ENCODE measurements at places on chromosomes 2 and 18. TPM values are rescaled to one million over a fixed set of nuclear protein-coding genes. Genes with fewer than 3 reads are reported as not detected.

The SLC23A3 gene
- not detected for total RNA-seq

The CNTNAP5 gene
- total RNA-seq = not detected

The ANKRD30BL gene
- total RNA-seq = 11.2 TPM

The GCG gene
- not detected for total RNA-seq

The CRYGD gene
- total RNA-seq = not detected

The PLEKHH2 gene
- total RNA-seq = 124 TPM

The EVX2 gene
- not detected for total RNA-seq

The POTEI gene
- total RNA-seq = 0.35 TPM

The MAP3K19 gene
- total RNA-seq = 3.8 TPM

The FASTKD2 gene
- total RNA-seq = 34.4 TPM

DNA sequence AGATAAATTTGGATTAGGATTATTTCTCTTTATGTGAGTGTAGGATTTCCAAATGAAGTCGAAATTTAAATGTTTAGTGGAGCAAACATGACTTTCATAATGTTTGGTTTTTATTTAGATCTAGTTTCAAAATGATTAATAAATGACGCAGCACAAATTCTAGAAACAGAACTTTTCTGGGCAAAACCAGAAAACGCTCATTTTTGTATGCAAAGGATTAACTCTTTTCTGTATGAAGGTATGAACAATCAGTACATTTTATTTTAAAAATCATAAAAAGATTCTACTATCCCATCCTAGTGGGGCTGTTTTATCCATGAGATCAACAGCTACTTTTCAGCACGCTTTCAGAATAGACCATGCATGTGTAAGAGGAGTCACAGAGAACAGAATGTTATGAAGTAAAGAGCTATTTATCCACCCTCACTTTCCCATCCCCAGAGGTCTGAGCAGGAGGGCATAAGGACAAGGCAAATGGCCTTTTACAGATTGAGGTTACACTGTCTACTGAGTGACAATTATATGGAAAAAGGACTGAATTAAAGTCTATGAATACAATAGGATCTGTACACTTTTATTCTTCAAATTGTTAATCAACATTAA is 270.8 kb downstream of the ZEB2 start:
- no peak for DNase-seq
- H3K36me3 ChIP-seq = no peaks in the 10 kb centered on the region
- H3K4me3 ChIP-seq = no peak overlapping the region
- H3K4me1 ChIP-seq = no peaks in the 10 kb centered on the region
- no peak overlapping the region for H3K27ac ChIP-seq

- H3K4me1 ChIP-seq = no peaks in the 10 kb centered on the region
- H3K36me3 ChIP-seq = no peaks in the 10 kb centered on the region
- no peak overlapping the region for H3K27ac ChIP-seq
- H3K4me3 ChIP-seq = no peak overlapping the region
Observed at GRCh38 chr2:152499896-152500735, 165.1 kb downstream of the FMNL2 start.

GRCh38 chr2:186737732-186738508 is 44.1 kb downstream of the FAM171B start:
- no peaks in the 10 kb centered on the region for H3K36me3 ChIP-seq
- H3K27ac ChIP-seq = no peak overlapping the region
- no peak for DNase-seq
- H3K4me1 ChIP-seq = no peaks in the 10 kb centered on the region

- H3K4me3 ChIP-seq = no peak overlapping the region
- no peaks in the 10 kb centered on the region for H3K36me3 ChIP-seq
- no peaks in the 10 kb centered on the region for H3K4me1 ChIP-seq
- no peaks in the 10 kb centered on the region for H3K27me3 ChIP-seq
Observed at GRCh38 chr2:84942964-84943421, 28.0 kb upstream of the KCMF1 start.

GRCh38 chr2:149606251-149606811 is 18.8 kb upstream of the MMADHC start:
- H3K27ac ChIP-seq = no peak overlapping the region
- H3K36me3 ChIP-seq = no peaks in the 10 kb centered on the region

DNA sequence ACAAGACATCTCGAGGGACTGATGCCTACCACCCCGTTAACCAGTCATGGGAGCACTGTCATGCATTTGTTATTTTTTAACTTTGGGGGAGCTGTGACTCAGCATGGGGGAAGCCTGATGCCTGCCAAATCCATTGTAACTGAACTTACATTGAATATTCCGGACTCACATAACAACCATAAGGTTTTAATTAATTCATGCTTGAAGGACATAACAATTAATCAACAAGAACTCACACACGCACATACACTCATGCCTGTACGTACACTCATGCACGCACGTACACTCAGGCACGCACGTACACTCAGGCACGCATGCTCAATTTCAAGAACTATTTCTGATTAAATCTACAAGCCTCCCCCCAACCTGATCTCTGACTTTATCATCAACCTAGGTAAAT is 1639.1 kb downstream of the SUCLG1 start:
- H3K36me3 ChIP-seq = no peaks in the 10 kb centered on the region
- no peaks in the 10 kb centered on the region for H3K27me3 ChIP-seq
- no peak overlapping the region for H3K27ac ChIP-seq
- no peak overlapping the region for H3K4me3 ChIP-seq
- no peaks in the 10 kb centered on the region for H3K4me1 ChIP-seq

DNA sequence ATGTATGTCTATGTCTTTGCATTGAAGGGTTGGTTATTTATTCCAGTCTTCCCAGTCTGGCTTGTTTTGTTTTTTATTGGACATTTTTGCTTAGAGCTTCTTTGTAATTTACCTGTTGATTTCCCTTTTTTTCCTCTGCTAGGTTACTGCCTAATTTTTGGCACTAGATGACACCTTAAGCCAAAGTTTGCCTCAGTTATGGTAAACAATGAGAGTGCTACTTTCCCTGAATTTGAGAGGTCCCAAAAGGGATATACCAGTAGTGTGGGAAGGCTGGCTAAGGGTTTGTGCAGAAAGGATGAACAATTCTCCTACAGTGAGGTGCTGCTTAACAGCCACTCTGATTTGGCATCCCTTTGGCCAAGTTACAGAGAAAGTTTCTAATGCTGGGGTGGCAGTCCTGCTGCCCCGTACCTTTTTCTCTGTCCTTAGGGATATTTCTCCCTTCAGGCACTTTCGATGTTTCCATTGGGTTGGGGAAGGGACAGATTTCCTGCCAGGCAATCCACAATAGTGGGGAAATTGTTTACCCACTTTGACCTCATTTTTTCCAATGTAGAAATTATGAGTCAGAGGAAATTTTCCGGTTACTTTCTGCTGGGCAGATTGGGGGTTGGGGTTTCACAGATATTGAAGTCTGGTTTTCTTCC is 354.9 kb downstream of the PTPRM start:
- H3K27ac ChIP-seq = no peak overlapping the region
- H3K4me1 ChIP-seq = no peaks in the 10 kb centered on the region
- DNase-seq = no peak
- no peak overlapping the region for H3K4me3 ChIP-seq
- H3K36me3 ChIP-seq = no peaks in the 10 kb centered on the region

- no peak overlapping the region for H3K27ac ChIP-seq
- H3K27me3 ChIP-seq = no peaks in the 10 kb centered on the region
- DNase-seq = peak; percentile 21
- no peaks in the 10 kb centered on the region for H3K4me1 ChIP-seq
Observed at GRCh38 chr2:12884713-12885282, 168.1 kb downstream of the TRIB2 start.

GRCh38 chr2:169397697-169398096 is 35.4 kb upstream of the LRP2 start:
- no peaks in the 10 kb centered on the region for H3K27me3 ChIP-seq
- no peaks in the 10 kb centered on the region for H3K36me3 ChIP-seq
- no peak overlapping the region for H3K4me3 ChIP-seq
- H3K4me1 ChIP-seq = no peaks in the 10 kb centered on the region
- H3K27ac ChIP-seq = no peak overlapping the region
- no peak for DNase-seq

DNA sequence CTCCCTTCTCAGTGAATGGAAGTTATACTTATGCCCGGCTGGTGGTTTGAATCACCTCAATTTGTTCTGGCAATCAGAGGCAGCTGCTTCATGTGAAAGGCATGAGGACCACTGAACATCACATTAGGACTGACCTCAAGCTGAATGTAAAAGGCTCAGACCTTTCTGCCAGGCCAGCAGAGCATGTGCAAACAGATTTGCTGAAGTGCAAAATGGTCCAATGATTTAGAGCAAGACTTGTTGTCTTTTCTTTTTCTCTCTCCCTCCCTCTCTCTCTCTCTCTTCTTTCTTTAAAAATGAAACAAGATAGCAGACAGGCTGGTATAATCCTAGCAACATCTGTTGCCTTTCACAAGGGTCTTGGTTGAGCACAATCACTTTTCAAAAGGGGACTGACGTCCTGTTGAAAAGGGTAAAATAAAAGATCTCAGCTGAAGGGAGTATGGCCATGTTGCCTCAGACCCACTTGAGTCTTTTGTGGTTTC is 13.3 kb upstream of the CDH7 start:
- no peak overlapping the region for H3K4me3 ChIP-seq
- H3K36me3 ChIP-seq = no peaks in the 10 kb centered on the region
- no peaks in the 10 kb centered on the region for H3K27me3 ChIP-seq
- DNase-seq = no peak
- no peak overlapping the region for H3K27ac ChIP-seq
- H3K4me1 ChIP-seq = no peaks in the 10 kb centered on the region

DNA sequence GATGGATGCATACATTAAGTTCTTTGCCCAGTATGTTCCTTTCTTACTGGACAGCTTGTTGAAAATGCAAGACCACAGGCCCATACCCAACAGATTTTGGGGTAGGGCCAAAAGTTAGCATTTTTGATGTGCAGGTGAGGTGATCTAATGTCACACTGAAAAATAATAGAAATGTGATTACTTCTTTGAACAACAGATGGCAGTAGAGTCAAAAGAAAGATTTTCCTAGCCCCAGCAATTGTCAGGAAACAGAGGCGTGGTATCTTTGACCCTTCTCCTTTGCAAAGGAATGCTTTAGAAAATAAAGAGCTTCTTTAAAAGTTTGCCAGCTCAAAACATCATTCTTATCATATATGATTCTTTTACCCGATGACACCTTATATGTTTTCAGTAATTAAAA is 343.6 kb upstream of the SYT4 start:
- DNase-seq = no peak
- H3K36me3 ChIP-seq = no peaks in the 10 kb centered on the region
- H3K4me1 ChIP-seq = no peaks in the 10 kb centered on the region
- H3K27me3 ChIP-seq = peaks cover 4% of the 10 kb centered on the region

- H3K27me3 ChIP-seq = no peaks in the 10 kb centered on the region
- DNase-seq = no peak
- no peaks in the 10 kb centered on the region for H3K36me3 ChIP-seq
- no peaks in the 10 kb centered on the region for H3K4me1 ChIP-seq
- H3K27ac ChIP-seq = no peak overlapping the region
Observed at GRCh38 chr18:14928396-14928795, 180.4 kb downstream of the ANKRD30B start.

- no peak overlapping the region for H3K4me3 ChIP-seq
- no peak for DNase-seq
- H3K4me1 ChIP-seq = no peaks in the 10 kb centered on the region
- H3K27ac ChIP-seq = no peak overlapping the region
- no peaks in the 10 kb centered on the region for H3K27me3 ChIP-seq
- H3K36me3 ChIP-seq = no peaks in the 10 kb centered on the region
Observed at GRCh38 chr2:63763391-63763941, 78.2 kb upstream of the UGP2 start.

GRCh38 chr2:25230198-25230947 is 62.0 kb upstream of the POMC start:
- no peaks in the 10 kb centered on the region for H3K36me3 ChIP-seq
- no peak overlapping the region for H3K4me3 ChIP-seq
- no peak for DNase-seq
- no peaks in the 10 kb centered on the region for H3K4me1 ChIP-seq
- no peak overlapping the region for H3K27ac ChIP-seq

- no peak overlapping the region for H3K27ac ChIP-seq
- no peaks in the 10 kb centered on the region for H3K36me3 ChIP-seq
Observed at GRCh38 chr2:222544661-222545060, 111.2 kb downstream of the FARSB start.

GRCh38 chr2:75320898-75321598 is 121.7 kb upstream of the TACR1 start:
- H3K4me3 ChIP-seq = no peak overlapping the region
- no peaks in the 10 kb centered on the region for H3K27me3 ChIP-seq
- no peak for DNase-seq
- H3K4me1 ChIP-seq = no peaks in the 10 kb centered on the region

- H3K27me3 ChIP-seq = no peaks in the 10 kb centered on the region
- DNase-seq = no peak
- no peak overlapping the region for H3K4me3 ChIP-seq
Observed at GRCh38 chr2:85667561-85668008, 414 bp downstream of the SFTPB start.

DNA sequence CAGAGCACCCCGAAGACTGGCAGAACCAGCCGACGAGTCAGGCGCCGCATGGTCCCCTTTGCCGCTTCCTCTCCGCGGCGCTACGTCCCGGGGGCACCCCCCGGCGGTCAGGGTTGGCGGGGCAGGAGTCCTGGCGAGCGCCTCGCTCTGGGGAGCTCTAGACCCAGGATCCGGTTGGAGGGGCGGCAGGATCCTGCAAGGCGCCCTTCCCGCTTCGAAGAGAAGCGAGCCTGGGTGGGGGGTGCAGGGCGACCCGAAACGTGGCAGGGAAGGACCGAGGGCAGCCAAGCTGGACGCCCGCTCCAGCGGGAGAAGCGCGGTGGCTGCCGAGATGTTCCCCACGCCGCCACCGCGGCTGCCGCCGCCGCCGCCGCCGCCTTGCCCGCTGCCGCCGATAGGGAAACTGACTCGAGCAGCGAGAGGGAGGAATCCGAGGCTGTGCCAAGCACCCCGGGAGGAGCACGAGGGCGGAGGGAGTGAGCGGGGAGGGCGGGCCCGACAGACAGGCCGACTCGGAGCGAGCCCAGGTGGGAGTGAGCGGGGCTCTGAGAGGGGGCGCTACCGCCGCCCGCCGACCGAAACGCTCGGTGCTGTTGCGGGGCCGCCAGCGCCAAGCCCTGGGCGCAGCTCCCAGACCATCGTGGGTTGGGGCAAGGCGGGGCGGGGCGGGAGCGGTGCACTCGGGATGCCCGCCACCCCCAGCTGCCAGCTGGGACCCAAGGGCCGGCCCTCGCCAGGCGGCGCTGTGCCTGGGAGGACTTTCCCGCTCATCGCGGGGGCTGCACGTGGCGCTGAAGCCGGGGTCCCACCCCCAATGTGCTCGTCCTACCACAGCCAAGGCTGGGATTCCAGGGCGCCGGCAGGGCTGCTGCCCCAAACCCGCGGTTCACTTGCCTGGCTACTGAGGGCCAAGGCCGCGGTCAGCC is at the start of gene GALNT14:
Gene GALNT14 (minus strand): TSS at position 404 of the 926 bp plus-strand sequence. CDS start 354 bp downstream, at position 50.
- H3K27me3 ChIP-seq = no peaks in the 10 kb centered on the region
- H3K27ac ChIP-seq = no peak within 1 kb of the TSS
- peak within 1 kb of the TSS; percentile 29 for H3K4me3 ChIP-seq

- H3K4me1 ChIP-seq = no peaks in the 10 kb centered on the region
- H3K27ac ChIP-seq = no peak overlapping the region
- no peak overlapping the region for H3K4me3 ChIP-seq
- no peaks in the 10 kb centered on the region for H3K27me3 ChIP-seq
- no peak for DNase-seq
Observed at GRCh38 chr18:35683021-35683420, 101.5 kb downstream of the GALNT1 start.

GRCh38 chr2:58984731-58985130 is 743.6 kb upstream of the FANCL start:
- H3K27me3 ChIP-seq = no peaks in the 10 kb centered on the region
- no peak for DNase-seq
- no peak overlapping the region for H3K27ac ChIP-seq
- H3K4me1 ChIP-seq = no peaks in the 10 kb centered on the region
- no peak overlapping the region for H3K4me3 ChIP-seq

Measured in uterus (tissue), 4 donors.